Stimulated activated CD4-positive, alpha-beta T cell treated with anti-CD3 and anti-CD28 coated beads, Interleukin-15, amount 100 ng/mL, for 24 hours (primary cell): ENCODE measurements at places on chromosomes 3 and 15.

GRCh38 chr3:13501521-13501920 is 21.4 kb downstream of the HDAC11 start:
- no peak for DNase-seq

GRCh38 chr3:39148435-39149058 is 4.8 kb downstream of the CSRNP1 start:
- peak; percentile 40 for DNase-seq

GRCh38 chr15:100690795-100691158 is 88.4 kb downstream of the ASB7 start:
- no peak for DNase-seq

GRCh38 chr15:39447346-39447745 is 133.5 kb upstream of the THBS1 start:
- DNase-seq, result no peak

GRCh38 chr3:13685721-13686120 is 136.8 kb downstream of the FBLN2 start:
- no peak for DNase-seq

DNA sequence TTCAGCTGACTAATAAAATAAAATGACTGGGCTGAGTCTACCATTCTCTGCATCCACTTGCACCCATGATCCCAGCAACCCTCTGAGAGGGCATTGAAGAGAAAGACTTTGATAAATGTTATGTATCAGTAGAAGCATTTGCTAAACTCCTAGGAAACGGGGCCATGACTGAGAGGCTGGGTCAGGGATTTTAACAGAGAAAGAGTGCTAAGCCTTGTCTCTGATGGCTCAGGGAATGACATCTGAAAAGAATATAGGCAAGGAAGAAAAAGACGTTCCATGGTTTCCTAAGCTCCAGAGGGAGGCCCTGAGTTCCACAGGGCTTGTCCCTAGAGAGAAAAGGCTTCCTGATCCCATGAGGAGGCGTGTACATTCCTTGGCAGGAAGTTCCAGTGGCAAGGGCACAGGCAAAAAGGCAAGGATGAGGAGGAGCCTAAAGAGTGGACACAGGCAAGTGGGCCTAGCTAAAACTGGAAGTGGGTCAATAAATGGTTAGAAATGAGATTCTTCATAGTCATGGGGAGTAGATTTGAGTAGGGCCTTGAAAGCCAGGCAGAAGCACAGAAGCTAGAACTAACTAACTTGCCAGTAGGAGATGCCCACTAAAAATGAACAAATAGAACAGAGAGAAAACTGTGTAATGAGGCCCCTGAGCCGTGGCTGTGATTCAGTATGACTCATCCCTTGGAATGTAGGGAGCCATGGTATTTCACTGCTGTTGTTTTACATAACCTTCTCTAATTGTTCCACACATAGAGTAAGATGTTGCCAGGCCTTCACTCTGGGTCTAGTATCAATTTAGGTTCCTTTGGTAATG is 44.9 kb upstream of the MANF start:
- DNase-seq, result no peak

DNA sequence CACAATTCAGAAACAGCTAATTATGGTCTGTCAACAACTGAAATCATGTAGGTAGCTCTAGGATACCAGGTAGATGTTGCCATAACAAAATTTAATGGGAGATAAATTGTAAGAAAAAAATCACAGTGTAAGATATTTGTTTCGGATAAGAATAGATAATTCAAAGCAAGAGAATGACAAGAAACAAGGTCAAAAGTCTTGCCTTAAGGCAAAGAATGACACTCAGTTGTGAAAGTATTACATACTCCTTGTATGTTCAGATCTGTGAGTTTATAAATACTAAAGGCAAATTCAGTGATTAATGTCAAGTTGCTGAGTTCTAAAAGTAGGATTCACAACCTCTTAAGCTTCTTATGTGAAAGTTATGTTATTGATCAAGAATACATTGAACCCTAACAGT is 772.2 kb upstream of the SGO1 start:
- DNase-seq, result no peak

DNA sequence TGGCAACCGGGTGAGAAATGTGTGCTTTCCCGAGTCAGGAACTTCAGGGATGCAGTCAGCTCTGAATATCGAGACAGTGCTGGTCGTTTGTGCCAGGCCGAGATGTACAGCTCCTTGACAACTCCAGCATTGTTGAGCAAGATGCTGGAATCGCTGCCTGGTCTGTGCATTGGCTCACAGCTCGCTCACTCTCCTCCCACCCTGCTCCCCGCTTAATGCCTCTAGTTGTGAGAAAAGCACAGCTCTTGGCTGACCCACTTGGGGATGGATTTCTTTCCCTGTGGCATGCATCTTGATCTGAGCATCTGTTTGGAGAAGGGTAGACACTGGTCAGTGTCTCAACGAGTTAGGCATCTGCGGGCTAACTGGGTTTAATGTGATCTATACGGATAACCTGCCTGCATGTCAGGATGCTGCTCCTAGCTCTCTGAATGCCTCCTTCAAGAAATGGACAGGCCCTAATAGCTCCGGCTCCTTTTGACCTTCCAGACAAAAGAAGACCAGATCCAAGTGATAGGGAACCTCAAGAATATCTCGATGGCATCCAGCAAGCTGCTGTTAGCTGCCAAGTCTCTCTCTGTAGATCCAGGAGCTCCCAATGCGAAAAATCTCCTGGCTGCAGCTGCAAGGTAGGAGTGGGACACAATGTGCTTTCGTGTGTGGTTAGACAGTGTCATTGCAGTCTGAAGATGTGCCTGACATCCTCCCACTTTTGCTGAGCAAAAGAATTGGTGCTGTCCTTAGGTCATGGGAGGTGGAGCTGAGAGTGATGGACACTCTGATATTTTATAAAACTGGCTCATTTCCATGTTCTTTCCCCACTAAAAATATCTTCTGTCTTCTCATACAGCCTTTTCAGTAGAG is 302.2 kb upstream of the TPM1 start:
- no peak for DNase-seq

GRCh38 chr3:50003216-50003615 is 63.3 kb downstream of the RBM6 start:
- no peak for DNase-seq

- no peak for DNase-seq
Measured at GRCh38 chr3:13276438-13277195, 143.5 kb downstream of the NUP210 start.

GRCh38 chr3:24296441-24297205 is 198.0 kb downstream of the THRB start:
- DNase-seq, result no peak

DNA sequence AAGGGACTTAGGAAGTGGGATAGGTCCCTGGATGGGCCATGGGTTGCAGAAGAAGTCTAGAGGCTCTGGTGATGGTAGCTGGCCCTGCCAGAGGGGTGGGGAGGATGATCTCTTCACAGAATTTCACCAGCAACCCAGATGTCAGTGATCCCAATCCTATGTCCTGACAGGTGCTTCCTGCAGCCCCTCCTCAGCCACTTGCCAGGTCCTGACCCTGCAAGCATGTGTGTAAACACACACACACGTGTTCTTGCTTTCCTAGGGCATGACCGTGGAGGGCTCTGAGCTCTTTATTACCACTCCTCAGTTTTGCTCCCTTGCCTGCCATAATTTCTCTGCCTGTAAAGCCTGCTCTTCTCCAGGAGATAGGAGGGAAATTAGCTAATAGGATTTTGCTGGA is 12.5 kb downstream of the TEX264 start:
- no peak for DNase-seq

DNA sequence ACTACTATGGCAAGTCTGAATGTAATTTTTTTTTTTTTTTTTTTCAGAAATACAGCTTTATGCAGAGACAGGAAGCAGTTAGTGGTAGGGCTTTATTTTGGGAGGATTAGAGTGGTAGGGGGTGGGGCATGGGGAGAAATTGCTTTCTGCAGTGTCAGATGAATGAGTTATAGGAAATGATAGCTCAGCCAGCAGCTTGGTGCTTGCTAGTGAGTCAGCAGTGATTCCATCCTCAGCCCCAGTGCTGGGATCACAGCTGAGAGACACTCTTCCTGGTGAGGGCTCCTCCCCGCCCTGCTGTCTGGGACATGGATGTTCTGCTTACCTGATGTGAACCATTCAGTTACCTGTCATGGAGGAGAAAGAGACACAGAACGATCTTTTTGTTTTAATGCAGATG is 39.6 kb downstream of the SEMA6D start:
- DNase-seq, result no peak

DNA sequence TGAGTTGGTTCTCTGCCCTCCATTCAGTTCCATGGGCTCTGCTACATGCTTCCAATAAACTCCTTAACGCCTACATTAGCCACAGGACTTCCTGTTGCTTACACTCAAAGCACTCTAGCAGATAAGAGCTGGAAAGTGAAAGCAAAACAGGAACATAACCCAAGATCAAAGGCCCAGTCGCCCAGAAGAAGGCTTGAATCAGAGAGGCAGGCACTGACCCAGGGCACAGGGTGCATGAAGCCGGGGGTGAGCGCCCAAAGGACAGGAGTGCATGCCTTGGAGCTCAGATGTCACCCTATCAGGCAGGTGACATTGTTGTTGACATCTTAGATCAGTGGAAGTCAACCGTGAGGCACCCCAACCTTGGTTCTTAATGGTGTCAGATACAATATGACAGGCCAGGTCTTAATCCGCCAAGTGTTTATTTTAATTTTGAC is 235.1 kb downstream of the UACA start:
- DNase-seq, result peak; percentile 65

GRCh38 chr15:66505430-66505811 is 295 bp downstream of the ZWILCH start:
- DNase-seq, result no peak

DNA sequence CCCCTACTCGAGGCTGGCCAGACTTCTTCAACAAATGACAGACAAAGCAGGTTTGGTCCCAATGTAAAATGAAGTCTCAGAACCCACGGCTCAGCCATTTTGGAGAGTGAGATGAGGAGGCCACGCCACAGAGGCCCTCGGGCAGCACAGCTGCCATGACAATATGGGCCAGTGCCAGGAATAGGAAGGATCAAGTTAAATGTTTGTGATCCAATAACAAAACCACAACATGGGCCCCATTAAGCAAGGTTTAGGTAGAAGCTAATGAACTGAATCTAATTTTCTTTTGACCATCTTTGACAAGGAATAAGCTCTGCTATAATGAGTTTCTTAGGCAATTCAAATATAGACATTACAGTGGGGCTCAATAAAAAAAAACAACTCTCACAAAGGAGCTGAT is 52.6 kb downstream of the RFTN1 start:
- no peak for DNase-seq

DNA sequence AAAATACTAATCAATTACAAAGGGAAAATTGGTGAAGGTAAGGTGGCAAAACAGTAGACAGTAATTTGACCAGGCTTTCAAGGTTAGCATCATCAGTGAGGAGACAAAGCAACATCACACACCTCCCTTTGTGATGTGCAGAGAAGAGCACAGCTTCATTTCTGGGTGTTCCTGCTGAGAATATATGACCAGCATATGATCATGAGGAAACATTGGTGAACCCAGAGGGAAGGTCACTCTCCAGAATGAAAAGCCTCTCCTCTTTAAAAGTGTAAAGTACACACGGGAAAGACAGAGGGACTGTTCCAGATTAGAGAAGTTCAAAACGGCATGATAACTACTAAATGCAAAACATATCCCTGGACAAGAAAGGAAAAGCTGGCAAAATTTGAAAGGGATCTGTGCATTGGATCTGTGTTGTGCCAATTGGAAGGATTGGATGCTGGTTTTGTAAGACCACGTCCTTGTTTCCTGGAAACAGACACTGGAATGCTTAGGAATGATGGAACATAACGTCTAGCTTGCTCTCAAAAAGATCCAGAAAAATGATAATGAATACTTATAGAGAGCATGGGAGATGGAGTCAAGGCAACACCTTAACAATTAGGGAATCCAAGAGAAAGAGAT is 80.6 kb upstream of the MITF start:
- no peak for DNase-seq

- DNase-seq, result peak; percentile 58
Measured at GRCh38 chr3:193240850-193241706, at the start of gene PLAAT1. Gene PLAAT1 (plus strand): TSS chr3:193241222. CDS start chr3:193255651, 14,429 bp downstream.

- no peak for DNase-seq
Measured at GRCh38 chr3:160697637-160698380, 20.8 kb downstream of the ARL14 start.

DNA sequence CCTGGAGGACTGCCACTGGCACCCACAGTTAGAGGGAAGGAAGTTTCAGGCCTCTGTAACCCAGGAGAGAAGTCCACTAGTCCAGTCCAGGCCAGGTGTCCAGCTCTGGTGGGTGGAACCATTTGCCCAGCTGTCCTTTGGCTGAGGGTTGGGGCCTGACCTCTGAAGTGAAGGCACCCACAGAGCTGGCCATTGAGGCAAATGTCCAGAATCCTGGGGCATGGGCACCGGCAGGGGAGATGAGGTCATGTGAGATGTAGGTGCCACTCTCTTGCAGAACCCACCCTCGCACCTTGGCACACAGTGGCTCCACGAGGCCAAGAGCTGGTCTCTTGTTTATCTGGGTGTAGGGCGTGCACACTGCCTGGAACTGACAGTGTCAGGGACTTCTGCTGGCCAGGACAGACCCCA is 162.8 kb downstream of the SMAD6 start:
- no peak for DNase-seq

GRCh38 chr3:22475665-22476240 is 724.7 kb upstream of the ZNF385D start:
- DNase-seq, result no peak

- no peak for DNase-seq
Measured at GRCh38 chr3:140276703-140277102, 341.7 kb downstream of the CLSTN2 start.

DNA sequence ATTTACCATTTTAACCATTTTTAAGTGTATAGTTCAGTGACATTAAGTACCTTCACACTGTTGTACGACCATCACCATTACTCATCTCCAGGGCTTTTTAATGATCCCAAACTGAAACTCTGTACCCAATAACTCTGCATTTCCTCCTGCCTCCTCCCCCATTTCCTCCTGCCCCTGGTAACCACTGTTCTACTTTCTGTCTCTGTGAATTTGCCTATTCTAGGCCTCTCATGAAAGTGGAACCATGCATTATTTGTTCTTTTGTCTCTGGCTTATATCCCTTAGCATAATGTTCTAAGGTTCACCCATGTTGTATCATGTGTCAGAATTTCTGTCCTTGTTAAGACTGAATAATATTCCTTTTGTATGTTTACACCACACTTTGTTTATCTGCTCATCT is 154.2 kb downstream of the MECOM start:
- no peak for DNase-seq

- DNase-seq, result no peak
Measured at GRCh38 chr15:74385733-74386132, 18.3 kb upstream of the CYP11A1 start.

GRCh38 chr3:160643994-160644393 is 33.0 kb upstream of the ARL14 start:
- no peak for DNase-seq

DNA sequence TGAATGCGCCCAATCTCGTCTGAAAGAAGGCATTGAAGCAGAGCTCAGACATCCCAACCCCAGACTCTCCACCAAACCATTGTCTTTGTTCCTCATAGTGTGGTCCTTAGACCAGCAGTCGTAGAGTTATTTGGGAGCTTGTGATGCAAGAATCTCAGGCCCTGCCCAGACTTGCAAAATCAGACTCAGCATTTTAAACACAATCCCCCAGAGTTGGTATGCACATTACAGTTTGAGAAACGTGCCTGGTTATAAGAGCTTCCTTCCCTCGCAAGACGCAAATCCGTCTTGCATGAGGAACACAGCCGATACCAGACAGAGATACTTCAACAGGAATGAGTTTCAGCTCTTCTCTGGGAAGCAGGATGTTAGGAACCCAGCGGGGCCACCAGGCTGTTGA is 38.9 kb upstream of the IREB2 start:
- DNase-seq, result no peak
